Breast epithelium (tissue), 4 donors: ENCODE measurements at places on chromosomes 12 and 14.

GRCh38 chr14:54348001-54348611 lies 48.7 kb upstream of the CDKN3 start:
- DNase-seq, result no peak

GRCh38 chr14:77605392-77605972 lies 11.0 kb downstream of the SPTLC2 start:
- no peak for DNase-seq

- DNase-seq, result no peak
These were observed 276.7 kb downstream of the FOXN3 start for GRCh38 chr14:89140326-89140725.

DNA sequence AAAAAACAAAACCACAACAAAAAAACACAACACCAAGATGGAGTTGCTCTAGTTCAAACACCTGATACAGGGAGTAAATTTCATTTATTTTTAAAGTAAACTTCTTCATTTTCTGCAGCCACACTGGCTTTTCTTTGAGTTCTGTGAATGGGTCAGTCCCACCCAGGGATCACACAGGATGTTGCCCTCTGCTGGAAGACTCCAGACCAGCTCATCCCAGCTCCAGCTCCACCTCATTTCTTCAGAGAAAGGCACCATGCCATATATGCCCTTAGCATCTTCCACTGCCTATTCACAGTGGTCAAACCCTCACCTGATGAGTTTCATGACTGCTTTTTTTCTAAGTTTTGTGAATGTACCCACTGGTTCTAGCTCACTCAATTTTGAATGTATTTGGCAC lies 8.0 kb downstream of the GLIPR1 start:
- no peak for DNase-seq

GRCh38 chr14:21965042-21965441 lies 291.4 kb upstream of the OR4E1 start:
- DNase-seq, result no peak
